ENCODE measurements at places on chromosomes 3 and 15.

- no peak for DNase-seq
Measured at GRCh38 chr3:161043336-161044035, 61.7 kb downstream of the B3GALNT1 start.

- DNase-seq, result peak; percentile 88
Measured at GRCh38 chr3:14142567-14143270, 17.9 kb downstream of the TMEM43 start.

GRCh38 chr15:57652481-57652880 is 54.0 kb upstream of the POLR2M start:
- DNase-seq, result no peak

DNA sequence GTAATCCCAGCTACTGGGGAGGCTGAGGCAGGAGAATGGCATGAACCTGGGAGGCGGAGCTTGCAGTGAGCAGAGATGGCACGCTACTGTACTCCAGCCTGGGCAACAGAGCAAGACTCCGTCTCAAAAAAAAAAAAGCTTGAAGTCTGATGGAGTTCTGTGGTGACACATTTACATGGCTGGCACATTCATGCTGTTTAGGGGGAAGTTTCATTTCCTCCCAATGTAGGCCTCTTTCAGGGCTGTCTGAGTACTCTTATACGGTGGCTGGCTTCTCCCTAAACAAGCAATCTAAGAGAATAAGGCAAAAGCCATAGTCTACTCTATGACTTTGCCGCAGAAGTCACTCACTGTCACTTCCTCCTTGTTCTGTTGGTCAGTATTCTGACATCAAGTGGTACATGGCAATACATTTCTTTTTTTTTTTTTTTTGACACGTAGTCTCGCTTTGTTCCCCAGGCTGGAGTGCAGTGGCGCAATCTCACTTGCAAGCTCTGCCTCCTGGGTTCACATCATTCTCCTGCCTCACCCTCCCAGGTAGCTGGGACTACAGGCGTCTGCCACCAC is 41.2 kb downstream of the OIP5 start:
- no peak for DNase-seq

- no peak for DNase-seq
Measured at GRCh38 chr3:19046440-19046839, 101.9 kb upstream of the KCNH8 start.

Data from central memory CD4-positive, alpha-beta T cell (primary cell).